Stimulated activated CD4-positive, alpha-beta T cell treated with anti-CD3 and anti-CD28 coated beads, Interleukin-4, amount 100 ng/mL, for 4 hours (primary cell): ENCODE measurements at places on chromosomes 11 and 22.

- DNase-seq: peak; percentile 83
These were observed 17.0 kb upstream of the IL2RB start for GRCh38 chr22:37166675-37167066.

GRCh38 chr11:71330996-71331395 is 78.6 kb upstream of the SHANK2 start:
- no peak for DNase-seq

DNA sequence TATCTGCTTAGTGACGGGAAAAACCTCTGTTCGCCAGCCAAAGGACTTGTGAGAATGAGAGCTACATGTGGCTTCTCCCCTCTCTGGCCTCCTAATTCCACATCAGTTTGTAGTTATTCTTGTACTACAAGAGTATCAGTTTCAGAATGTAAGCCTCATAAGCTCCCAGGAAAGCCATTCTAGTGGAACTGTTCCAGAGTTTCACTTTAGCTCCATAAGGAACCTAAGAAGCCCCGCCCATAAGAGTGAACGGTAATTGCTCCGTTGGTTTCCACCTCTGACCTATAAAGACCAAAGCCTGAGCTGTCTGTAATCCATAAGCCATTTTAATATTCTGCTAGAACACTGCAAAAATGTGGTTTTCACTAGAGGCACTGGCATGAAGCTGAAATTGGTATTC is 53.0 kb downstream of the SIK3 start:
- DNase-seq: no peak

- DNase-seq: no peak
These were observed 67.4 kb upstream of the PRODH start for GRCh38 chr22:19003508-19003907.

GRCh38 chr11:7826324-7826723 is 29.6 kb upstream of the OR5P2 start:
- no peak for DNase-seq

DNA sequence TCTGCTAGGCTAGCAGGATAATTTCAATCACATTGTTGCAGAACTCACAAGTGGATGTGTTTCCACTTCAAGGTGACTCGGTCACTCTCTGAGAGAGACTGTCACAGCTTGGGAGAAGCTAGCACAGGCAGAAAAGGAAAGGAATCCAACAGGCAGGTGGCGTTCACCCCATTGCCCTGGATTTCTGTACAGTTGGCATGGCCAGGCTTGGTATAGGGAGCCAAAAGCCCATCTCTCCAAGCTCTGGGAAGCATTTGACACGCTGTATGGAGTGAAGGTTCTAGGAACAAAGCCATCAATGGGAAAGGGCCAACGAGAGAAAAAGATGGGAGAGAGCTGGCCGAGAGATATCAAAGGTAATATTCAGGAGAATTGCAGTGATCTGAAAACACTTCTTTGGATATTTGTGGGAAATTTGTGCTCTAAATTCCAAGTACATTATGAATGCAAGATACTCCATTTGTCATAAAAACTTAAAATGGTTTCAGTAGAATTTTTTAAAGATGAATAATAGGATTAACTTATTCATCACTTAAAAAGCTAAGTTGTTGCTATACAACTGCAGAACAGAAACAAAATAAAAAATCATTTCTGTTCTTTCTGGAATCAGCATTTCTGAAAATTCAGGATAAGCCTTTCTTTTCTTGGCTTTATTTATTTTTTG is 223.5 kb upstream of the NTM start:
- DNase-seq: no peak

DNA sequence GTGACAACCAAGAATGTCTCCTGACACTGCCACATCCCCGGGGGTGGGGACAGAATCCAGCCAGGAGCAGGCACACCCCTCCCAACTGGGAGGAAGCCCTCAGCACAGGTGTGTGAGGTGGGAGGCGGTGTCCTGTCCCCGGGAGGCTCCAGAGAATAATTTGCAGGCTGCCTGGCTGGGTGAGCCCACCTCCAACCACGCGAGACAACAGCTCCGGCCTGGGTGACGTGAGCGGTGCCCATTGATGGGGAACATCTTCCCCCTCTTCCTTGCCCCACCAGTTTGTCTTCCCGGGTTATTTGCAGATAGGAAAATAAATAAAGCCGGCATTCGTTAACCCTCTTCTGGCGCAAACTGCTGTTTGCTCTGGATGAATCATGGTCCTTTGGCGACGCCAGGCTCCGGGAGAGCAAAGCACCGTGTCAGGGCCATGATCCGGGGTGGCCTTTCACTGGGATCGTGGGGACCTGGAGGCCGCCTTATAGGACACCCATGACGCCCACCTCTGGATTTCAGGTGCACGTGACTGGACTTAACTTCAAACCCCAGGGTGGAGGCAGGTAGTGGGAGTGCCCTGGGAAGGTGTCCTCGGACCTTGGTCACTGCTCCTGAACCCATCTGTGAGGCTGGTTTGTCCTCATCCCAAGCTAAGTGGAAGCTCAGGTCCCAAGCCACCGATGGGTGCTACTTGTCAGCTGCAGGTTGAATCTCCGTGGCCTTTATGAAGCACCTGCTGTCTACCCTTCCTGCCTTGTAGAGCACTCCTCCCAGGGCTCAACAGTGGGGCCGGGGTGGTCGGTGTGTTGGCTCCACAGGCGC is 13.9 kb downstream of the CCND1 start:
- DNase-seq: no peak

- no peak for DNase-seq
These were observed 98.2 kb upstream of the IGLL5 start for GRCh38 chr22:22789233-22789921.

- DNase-seq: no peak
These were observed 40.2 kb downstream of the DDX10 start for GRCh38 chr11:108705061-108705460.

- DNase-seq: no peak
These were observed 186.6 kb downstream of the CEP164 start for GRCh38 chr11:117514256-117514655.

GRCh38 chr11:101870510-101870909 is 44.3 kb upstream of the CEP126 start:
- no peak for DNase-seq

GRCh38 chr11:86476109-86476861 is 101.6 kb downstream of the CCDC81 start:
- DNase-seq: no peak

- no peak for DNase-seq
These were observed 16.0 kb upstream of the BMAL1 start for GRCh38 chr11:13261591-13262061.

- no peak for DNase-seq
These were observed 36.0 kb upstream of the LDLRAD3 start for GRCh38 chr11:35907648-35908431.

- no peak for DNase-seq
These were observed 6.0 kb upstream of the KCNJ4 start for GRCh38 chr22:38461057-38461413.

- no peak for DNase-seq
These were observed 245.7 kb downstream of the NXPE2 start for GRCh38 chr11:114924042-114924441.

DNA sequence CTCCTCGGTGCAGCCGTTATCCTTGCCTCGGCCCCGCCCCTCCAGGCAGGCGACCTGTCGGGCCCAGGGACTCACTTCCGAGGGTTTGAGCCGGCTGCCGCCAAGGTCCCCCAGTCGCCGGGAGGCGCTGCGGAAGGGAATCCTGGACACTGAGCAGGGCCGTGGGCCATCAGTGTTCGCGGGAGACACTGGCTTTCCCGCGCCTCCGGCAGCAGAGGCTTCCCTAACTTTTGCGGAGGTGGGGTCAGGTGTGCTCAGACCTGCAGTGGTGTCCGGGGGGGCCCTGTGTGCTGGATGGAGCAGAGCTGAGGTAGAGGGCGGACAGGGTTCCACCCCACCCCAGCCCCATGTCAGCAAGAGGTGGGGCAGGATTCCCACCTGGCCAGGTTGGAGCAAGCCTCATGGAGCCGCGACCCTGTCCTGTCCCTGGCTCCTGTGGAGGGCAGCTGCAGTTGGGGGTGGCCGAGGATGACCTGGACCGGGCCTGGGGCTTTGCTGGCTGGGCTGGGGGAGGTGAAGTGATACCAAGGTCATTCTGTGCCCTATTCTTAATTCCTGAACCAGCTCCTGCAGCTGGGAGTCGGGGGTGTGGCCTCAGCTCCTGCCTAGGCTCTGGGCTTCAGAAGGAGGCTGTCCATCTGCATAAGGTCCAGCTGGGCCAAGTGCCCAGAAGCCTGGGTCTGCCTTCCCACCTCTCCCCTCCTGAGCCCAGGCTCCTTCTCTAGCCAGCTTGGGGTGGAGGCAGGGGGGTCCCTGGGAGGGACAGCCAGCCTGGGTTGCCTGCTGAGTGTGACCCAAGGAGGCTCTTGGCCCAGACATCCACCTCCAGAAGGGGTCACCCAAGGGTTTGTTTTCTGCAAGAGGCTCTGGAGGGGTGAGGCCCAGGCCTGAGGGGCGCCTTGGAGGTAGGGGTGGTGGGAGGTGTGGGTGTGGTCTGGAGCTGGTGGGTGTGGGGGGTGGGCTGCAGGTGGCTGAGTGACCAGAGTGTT is 8.4 kb downstream of the TSPAN4 start:
- DNase-seq: no peak

DNA sequence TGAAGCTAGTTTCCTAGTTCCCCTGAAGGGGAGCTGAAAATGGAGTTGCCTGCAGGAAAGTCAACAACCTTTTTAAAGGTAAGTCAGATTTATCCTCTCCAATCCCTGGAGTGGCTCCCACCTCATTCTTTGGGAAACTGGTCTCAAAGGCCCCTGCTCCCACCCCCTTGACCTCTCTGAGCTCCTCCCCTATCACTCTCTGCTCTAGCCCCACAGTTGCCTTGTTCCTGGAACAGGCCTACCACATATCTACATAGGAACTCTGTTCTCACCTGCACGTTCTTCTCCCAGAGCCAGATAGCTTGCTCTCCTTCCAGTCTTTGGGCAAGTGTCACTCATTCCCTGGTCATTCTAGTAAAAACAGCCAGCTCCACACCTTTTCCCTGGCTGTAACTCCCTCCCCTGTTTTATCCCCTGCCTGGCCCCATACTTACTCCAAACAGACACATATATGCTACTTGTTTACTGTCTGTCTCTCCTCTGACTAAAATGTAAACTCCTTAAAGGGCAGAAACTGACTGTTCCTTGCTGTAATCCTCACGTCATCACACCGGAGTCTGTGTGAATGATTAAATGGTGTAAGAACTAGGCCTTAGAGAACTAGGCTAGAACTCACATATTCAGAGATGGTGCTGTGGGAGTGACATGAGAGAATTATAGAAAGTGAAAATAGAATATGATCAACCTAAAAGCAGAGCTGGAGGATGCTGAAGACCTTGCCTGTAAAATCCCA is 53.3 kb downstream of the TCF20 start:
- no peak for DNase-seq

DNA sequence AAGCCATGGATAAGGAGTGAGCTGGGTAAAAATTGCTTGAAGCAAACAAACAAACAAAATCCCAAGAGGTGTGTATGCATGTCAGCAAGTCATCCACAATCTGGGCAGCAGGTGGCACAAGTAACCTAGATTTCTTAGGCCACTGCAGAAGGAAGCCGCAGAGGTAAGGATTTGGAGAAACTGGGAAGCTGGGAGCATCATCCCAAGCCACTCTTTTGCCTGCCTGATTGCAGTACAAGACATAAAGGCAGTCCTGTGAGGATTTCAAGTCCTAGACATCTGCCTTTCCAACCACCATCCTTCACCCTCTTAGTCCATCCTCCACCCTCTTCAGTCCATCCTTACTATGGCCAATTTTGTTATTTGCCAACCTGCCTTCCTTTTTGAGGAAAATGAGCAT is 67.2 kb upstream of the BMAL1 start:
- DNase-seq: no peak

- no peak for DNase-seq
These were observed 498.9 kb downstream of the BRD1 start for GRCh38 chr22:49328630-49329405.

DNA sequence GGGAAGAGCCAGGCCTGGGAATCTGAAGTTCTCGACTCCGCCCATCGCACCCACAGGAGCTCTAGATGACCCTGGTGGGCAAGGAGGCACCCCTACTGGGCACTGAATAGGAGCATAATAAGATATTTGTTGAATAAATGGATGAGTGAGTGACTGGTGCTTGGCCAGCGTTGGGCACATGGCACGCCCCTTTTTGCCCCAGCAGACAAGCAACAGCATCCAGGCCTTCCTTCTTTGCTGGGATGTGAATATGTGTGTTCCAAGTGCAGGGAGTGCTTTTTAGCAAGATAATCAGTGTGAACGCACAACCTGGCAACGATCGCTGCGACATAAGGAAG is 443 bp upstream of the CELF1 start:
- DNase-seq: no peak

DNA sequence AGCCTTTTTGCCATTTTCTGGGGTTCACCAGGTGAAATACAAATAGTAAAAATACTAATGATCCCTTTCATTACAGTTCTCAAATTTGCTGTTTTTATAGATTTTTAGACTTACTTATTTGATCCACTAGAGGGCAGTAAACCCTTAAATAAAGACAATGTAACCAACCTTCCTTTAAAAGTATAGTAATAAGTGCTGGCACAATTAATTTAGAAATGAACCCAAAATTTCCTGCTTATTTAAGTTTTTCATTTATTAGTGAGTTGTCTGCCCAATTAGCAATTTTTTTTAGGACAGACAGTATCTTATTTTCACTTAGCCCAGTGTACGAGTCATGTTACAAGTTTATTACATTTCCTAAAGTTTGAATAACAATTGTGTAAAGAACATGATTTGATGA is 4.7 kb downstream of the DDIAS start:
- DNase-seq: no peak

DNA sequence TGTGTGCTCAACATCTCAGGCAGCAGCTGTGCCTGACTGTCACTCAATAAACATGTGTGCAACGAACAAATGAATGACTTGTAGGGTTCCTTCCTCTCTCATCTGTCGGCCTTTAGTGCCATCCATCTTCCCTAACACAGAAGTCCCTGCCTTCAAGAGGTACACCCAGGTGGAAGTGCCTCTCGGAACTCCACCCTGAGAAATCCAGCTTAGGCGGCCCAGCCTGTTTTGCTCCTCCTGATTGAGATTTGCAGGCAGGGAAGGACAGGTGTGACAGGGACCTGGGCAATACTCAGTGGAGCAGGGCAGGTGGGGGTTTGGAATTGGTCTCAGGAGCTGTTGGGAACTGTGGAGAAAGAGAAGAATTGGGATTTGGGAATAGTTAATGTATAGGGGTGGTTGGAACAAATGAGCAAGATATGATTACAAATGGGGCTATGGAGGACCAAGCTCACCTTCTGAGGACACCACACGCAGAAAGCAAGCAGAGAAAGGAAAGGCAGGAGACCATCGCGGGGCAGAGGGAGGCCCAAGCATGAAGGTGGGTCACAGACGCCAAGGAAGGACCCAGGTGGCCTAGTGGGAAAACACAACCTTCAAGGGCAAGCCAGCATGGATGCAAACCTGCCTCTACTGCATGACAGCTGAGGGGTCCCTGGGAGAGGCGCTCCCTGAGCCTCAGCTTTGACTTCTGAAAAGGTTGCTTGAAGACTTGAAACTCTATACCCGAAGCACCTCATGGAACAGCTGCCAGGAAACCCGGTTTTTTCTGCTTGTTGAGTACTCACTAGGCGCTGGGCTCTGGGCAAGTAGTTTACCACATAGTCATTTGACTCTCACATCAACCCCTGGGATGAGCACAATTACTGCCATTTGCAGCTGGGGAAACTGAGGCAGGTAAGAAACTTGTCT is 40.9 kb upstream of the ANO1 start:
- no peak for DNase-seq
